ENCODE measurements at places on chromosomes 11 and 22.

GRCh38 chr11:75574698-75575602, 12.9 kb downstream of the SERPINH1 start:
- no peak for DNase-seq

DNA sequence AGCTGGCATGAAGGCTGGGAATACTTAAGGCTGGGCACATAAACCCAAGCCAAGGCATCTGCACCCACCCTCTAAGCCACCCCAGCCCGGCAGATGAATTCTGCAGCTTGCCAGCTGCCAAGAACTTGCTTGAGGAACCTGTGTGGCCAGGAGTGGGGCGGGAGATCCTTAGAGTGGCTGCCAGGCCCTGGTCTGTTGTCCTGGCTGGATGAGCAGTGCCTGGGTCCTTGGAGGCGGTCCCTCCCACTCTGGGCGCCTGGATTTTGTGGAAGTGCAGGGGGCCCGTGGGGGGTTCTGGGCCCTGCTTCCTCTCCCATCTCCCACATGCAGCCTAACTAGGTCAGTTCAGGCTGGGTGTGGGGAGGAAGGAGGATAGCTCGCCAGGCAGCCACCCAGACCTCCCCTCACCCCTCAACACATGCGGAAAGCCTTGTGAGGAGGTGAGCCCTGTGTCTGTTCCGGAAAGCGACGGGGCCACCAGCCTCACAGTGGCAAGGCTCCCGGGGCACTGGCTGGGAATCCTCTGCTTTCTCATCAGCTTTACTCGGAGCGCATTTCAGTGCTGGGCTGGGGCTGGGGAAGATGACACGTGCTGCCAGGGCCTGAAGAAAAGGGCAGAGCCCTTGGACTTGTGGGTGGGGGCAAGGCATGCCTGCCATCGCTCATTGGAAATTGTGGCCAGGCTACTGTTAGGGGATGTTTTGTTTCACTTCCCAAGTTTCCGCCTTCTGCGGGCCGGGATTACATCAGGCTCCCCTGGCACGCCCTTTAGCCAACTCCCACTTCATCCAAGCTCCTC, 8.4 kb downstream of the DAGLA start:
- no peak for DNase-seq

GRCh38 chr11:120044011-120044675, 93.8 kb downstream of the TRIM29 start:
- no peak for DNase-seq

- no peak for DNase-seq
These were observed 1.9 kb upstream of the PEX26 start for GRCh38 chr22:18075720-18076497.

GRCh38 chr11:86141727-86142126, 72.8 kb upstream of the PICALM start:
- DNase-seq = no peak

- DNase-seq = no peak
These were observed 41.5 kb upstream of the CADM1 start for GRCh38 chr11:115545581-115546210.

DNA sequence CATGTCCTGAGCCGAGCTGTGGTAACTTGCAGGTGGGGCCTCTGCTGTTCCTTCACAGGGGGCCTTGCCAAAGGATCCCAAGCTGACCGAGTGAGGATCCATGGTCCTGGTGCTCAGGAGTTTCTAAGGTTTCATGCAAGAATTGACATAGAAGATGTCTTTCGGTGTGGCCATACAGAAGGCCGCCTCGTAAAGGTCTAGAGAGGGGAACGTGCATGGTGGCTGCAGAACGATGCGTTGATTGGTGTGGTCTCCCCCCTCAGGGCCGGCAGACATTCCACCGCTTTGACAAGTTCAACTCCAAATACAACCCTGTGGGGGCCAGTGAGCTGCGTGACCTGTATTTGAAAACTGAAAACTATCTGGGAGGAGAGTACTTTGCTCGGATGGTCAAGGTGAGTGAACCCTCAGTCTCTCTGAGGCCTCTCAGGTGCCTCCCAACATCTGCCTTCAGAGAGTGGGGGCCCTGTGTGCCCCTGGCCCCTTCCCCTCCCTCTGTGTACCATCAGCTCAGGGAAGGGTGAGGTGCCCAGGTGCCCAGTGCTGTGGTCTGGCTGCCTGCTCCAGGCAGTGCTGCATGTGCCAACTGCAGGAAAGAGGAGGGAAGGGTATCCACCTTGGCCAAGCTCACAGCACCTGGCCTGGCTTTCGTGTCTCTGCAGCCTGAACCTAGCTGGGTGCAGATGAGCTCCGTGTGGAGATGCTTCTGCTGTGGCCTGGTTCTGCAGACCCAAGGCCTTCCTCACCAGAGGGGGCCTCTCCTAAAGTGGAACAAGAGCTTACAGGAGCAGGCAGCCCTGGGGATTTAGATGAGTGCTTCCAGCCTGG, 39.8 kb downstream of the AMPD3 start:
- DNase-seq = no peak

- no peak for DNase-seq
These were observed 7.4 kb downstream of the TMEM9B start for GRCh38 chr11:8956860-8957259.

DNA sequence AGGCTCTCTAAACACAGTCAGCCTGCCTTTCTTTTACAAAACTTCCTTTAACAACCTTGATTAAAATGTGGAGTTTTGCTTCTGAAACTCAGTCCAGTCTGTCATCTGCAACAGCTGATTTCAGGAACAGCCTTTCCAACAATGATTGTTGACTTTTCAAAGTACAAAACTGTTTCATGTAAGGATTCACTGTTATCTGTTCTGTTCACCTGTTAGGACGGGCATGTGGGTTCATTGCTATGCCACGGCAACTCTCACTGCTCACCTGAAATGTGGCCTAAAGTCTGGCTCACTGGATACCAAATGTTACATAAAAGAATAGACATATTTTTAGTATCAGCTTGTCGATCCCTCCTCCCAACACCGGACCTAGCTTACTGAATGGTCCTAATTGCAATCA, 242.8 kb downstream of the LUZP2 start:
- DNase-seq = no peak

DNA sequence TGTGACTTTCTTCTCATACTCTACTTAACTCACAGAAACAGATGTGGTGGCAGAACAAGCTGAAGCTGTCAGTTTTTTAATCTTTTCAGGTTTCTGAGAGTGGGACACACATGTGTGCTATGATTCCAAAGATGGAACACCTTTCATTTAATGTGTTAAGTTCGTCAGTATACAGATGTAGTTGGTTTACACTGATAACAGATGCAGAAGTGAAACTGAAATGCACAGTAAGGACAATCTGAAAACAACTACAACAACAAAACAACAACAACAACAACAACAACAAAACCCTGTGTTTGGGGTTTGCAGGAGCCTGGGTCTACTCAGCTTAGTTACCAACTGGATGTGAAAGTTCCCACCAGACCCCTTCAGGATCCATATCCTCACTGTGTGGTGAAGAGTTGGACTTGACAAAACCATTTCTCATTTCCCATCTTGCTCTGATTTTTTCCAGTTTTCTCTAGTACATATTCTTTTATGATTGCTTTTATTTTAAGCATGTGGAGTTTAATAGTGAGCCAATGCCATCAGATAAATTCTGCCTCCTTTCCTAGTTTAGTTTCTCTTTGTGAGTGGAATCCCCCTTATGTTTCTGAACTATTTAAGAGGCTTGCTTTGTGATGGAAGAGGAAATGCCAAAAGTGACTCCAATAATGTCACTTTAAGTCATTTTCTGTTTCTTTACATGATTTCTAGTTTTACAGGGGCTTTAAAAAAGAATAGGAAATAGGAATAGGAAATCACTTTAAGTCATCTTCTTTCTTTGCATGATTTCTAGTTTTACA, 47.8 kb downstream of the ARHGAP42 start:
- DNase-seq = no peak

DNA sequence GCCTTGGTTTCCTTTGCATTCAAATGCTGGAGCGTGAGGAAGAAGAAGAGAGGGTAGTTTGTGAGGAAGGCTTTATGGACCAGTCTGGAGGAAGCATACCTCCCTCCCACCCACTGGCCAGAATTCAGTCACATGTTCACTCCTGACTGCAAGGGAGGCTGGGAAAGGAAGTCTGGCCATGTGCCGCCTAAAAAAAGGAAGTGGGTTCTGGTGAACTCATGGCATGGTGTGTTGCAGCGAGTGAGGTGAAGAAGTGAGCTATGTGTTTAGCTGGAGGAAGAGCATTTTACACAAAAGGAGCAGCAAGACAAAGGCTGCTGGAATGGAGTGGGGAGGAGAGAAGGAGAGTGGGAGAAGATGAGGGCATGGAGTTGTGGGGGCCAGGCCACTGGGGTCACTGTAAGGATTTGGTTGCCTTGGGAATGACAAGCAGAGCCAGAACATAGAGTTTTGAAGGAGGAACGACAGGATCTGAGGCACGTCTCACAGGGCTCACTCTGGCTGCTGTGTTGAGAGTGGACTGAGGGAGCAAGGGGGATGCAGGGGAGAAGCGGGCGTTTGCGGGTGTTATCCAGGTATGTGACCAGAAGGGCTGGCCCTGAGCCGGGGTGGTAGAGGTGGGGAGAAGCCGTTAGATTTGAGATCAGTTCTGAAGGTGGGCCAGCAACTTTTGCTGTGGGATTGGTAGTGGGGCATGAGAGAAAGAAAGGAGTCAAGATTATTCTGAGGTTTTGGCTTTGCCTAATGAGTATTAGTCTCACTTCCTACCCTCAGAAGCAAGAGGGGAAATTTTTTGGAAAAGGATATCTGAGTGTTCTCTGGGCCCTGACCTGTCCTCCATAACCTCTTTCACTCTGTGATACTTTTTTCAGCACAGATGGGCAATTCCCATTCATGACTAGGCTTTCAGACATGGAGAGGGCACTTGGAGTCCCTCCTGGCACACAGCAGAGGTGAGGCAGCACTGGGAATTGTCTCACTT, 26.4 kb downstream of the BMAL1 start:
- DNase-seq = no peak

DNA sequence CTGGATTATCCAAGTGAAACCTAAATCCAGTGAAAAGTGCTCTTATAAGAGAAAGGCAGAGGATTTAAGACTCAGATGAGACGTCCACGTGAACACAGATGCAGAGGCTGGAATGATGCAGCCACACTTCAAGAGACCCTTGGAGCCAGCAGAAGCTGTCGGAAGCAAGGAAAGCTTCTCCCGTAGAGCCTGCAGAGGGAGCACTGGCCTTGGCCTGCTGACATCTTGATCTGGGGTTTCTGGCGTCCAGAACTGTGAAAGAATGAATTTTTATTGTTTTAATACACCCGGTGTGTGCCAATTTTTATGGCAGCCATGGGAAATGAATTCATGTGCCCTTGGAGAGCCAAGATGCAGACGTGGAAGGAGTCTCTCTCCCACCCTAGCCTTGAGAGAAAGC, 407.0 kb upstream of the B3GAT1 start:
- no peak for DNase-seq

DNA sequence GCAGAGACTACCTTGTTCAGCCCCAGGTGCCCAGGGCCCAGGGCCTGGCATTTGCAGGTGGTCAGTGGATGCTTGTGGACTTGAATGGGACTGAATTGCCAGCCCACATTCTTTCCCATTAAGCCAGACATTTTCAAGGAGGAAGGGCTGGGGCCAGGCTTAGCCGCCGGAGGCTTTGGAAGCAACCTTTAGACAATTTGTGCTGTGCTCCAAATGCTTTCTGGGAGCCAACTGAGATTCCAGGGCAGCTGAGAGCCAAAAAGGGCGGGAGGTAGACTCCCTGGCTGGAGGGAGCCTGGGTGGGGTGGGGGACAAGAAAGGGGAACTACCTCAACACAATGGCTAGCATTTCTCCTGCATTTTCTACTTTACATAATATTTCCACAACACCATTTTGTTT, 54.8 kb upstream of the TIMP3 start:
- DNase-seq = no peak

DNA sequence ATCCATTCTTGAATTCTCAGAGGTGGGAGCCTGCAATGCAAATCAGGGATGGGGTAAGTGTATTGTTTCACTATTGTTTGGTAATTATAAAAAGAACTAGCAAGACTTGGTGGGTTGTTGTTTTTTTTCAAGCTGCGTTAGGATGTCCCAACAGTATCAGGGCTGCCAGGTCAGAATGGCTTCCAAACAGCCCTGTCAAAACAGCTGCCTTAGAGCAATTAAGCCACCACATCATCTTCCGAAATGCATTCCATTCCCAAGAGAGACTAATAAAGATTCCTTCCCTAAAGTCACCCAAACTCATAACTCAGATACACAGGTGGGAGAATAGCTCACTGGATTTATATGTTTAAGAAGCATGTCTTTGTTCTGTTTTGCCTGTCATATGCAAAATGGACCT, 23.5 kb downstream of the BBOX1 start:
- DNase-seq = no peak

- no peak for DNase-seq
These were observed 53.4 kb downstream of the KCNJ1 start for GRCh38 chr11:128813729-128814128.

- no peak for DNase-seq
These were observed 423 bp downstream of the PEX16 start for GRCh38 chr11:45917286-45917622.

- DNase-seq = no peak
These were observed 25.4 kb downstream of the FXYD6 start for GRCh38 chr11:117851106-117851505.

DNA sequence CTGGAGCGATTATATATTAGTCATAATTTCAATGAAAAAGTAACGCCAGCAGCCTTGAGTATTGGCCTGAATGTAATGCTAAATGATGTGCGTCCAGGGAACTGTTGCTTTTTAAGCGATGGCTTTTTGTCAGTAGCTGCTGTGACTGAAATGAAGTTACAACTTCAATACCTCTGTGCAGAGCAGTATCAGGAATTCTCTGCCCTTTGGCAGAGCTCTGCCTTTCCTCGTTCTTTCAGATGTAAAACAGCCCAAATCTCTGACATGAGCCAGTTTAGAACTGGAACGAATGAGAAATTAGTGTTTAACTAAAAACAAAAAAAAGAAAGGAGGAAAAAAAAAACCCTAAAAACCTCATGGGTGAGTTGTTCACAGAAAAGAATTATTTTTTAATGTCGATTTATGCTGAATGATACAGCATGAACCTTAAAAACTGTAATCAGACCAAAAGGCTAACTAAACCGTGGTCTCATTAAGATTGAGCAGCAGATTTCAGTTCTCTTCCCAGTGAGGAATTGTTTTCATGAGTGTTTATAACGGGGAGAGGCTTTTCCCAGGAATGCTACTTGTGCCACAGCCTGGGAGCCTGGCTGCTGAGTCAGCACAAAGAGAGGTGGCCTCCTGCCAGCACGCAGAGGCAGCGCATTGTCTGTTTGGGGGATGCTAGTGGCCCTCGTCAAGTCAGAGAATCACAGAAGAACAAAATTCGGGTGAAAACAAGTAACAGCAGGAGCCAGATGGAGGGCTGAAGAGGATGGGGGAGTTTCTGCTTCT, 146.2 kb upstream of the RASSF10 start:
- no peak for DNase-seq

- DNase-seq = no peak
These were observed 94.3 kb downstream of the ETS1 start for GRCh38 chr11:128492903-128493569.

DNA sequence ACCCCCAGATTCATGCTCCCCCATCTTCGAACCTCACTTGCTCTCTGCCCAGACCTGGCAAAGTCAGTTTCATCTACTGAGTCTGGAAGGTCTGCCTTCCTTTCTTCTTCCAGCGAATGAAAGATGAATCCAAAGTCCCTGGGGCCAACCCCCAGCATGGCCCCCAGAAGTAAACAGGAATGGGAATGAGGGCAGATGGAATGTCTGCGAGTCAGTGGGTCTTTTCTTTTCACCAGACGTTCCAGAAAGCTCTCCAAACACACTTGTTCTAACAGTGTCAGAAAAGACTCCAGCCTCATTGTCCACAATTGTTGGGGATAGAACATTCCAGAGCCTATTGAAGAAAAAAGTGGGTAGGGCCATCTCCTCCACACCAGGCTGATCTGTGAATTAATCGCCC, 28.6 kb downstream of the RIBC2 start:
- no peak for DNase-seq

- no peak for DNase-seq
These were observed 83.0 kb downstream of the AASDHPPT start for GRCh38 chr11:106160494-106160893.
